ENCODE measurements at places on chromosomes 16 and 17. TPM values are rescaled to one million over a fixed set of nuclear protein-coding genes. Genes with fewer than 3 reads are reported as not detected.
A peak's percentile ranks its signal among the peaks of the same experiment; 100 is the strongest.

DNA sequence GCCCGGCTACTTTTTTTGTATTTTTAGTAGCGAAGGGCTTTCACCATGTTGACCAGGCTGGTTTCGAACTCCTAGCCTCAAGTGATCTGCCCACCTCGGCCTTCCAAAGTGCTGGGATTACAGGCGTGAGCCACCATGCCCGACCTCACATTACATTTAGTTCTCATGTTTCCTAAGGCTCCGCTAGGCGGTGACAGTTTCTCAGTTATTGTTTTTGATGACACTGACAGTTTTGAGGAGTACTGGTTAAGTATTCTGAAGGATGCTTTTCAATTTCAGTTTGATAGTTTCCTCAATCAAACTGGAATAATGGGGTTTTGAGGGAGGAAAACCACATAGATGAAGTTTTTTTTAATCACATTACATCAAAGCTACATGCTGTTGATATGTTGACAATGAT lies 1028.5 kb downstream of the CDH8 start:
- no peak for DNase-seq

DNA sequence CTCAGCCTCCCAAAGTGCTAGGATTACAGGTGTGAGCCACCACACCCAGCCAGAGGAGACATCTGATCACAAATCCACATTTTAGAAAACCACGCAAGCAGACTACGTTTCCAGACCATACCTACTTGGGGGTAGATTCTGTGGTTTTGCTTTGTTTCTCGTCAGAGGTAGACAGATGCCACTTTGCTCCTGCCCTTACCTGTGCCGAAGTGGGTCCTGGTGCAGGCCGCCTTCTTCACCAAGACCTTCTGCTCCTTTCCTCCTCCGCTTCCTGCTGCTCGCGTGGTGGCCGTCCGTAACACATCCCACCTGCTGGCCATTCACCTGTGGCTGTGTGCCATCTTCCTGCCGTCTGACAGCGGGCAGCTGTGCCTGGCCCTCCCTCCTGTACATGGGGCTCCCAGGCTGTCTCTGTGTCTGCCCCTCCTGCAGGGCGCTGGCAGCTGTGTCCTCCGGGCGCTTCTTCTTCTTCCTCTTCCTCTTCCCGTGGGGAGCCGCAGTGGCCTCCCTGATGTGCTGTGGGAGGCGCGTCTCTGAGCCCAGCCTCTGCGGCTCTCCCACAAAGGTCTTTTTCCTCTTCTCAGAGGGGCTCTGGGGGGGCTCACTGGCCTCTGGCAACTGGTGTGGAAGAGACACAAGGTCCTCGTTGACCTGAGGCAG lies 21.2 kb upstream of the CYTH1 start:
- DNase-seq = no peak

DNA sequence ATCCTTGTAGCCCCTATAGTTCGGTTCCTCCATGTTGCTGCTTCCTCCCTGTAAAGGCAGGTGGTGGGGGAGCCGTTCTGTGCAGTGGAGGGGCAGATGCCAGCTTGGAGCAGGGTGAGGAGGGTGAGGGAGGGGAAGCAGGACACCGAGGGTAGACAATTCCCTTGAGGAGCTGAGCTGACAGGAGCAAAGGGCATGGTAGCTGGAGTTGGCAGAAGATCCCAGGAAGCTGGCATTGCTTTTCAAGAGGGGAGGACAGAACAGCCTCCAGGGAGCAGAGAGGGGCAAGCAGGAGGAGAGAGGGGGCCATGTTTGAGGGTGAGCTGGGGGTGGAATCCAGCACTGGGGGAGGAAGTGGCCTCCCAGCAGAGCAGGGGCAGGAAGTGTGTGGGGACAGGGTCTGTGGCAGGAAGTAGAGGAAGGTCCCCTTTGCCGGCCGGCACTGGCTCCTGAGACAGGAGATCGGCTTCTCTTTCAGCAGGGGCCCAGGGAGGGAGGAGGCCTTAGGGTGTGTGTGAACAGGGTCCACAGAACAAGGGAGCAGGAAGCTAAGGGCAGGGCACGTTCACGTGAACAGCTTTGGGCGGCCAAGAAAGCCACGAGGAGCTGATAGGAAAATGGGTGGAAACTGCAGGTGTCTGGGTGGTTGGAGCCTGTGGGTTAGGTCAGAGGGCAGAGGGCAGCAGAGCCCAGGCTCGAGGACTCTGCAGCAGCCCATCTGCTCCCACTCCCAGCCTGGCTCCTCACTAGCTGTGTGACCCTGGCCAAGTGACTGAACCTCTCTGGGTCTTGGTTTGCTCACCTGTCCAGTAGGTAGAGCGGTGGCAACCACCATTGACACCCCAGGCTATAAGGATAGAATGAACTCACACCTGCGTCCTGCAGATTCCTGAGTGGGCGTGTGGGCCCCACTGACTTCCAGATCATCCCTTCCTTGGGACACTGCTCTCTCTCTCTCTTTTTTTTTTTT lies 17.5 kb upstream of the SPNS2 start:
- DNase-seq = no peak

USP31 gene
- total RNA-seq = 25.4 TPM

DNA sequence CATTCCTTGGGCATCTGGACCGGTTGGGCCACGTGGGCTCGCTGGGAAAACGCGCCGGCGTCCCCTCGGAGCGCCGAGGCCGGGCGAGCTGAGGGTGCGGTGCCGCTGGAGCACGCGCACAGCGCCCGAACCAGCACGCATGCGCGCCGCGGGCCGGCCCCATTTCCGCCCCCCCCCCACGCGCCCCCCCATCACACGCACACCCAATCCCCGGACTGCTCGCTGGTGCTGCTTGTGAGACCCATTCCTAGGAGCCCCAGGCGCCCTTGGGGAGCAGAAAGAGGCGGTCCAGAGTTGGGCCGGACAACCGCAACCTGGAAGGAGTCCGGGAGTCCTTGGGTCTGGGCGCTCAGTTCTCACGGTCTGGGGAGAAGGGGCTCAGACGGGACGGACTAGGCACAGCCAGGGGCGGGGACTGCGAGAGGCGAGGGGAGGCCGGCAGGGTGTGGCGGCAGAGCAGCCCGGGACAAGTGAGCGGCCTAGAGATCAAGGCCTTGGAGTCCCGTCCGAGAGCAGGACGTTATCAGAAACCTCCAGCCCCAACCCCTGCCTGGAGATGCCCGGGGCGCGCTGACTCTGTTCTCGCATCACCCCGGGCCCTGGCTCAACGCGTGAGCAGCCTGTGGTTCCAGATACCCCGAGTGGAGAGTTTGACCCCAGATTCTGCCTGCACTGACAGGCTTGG lies 6.0 kb upstream of the CBX8 start:
- DNase-seq = no peak

DNA sequence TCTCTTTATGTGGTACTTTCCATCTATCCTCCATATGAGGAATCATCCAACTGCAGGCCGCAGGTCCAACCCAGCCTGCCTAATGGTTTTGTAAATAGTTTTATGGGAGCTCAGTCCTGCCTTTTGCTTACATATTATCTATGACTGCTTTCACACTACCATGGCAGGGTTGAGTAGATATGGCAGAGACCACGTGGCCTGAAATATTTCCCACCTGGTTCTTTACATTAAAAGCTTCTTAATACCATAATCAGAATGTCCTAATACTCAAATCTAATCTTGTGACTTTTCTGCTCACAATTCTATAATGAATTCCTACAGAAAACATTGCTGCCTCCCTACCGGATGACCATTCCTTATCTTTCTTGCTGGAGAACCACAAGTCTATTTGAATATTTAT lies 71.7 kb downstream of the SHCBP1 start:
- DNase-seq = no peak

DNA sequence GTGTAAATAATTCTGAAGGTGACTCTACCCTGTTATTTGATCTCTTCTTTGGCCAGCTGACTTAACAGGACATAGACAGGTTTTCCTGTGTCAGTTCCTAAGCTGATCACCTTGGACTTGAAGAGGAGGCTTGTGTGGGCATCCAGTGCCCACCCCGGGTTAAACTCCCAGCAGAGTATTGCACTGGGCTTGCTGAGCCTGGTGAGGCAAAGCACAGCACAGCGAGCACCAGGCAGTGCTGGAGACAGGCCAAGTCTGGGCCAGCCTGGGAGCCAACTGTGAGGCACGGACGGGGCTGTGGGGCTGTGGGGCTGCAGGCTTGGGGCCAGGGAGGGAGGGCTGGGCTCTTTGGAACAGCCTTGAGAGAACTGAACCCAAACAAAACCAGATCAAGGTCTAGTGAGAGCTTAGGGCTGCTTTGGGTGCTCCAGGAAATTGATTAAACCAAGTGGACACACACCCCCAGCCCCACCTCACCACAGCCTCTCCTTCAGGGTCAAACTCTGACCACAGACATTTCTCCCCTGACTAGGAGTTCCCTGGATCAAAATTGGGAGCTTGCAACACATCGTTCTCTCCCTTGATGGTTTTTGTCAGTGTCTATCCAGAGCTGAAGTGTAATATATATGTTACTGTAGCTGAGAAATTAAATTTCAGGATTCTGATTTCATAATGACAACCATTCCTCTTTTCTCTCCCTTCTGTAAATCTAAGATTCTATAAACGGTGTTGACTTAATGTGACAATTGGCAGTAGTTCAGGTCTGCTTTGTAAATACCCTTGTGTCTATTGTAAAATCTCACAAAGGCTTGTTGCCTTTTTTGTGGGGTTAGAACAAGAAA lies 5.1 kb downstream of the STH start:
- peak; percentile 52 for DNase-seq

GRCh38 chr17:1482680-1483079 lies 9.8 kb downstream of the MYO1C start:
- no peak for DNase-seq

EFCAB3 gene
- not detected for total RNA-seq
